ENCODE measurements at places on chromosomes 13 and 19. TPM values are rescaled to one million over a fixed set of nuclear protein-coding genes. Genes with fewer than 3 reads are reported as not detected.

SHANK1 gene
- 1.0 TPM for total RNA-seq

TRPM4 gene
- total RNA-seq, result 17.3 TPM

PSG6 gene
- total RNA-seq, result not detected

KLK12 gene
- total RNA-seq, result not detected

ZNF682 gene
- 0.54 TPM for total RNA-seq

CABP5 gene
- not detected for total RNA-seq

OVOL3 gene
- not detected for total RNA-seq
